ENCODE measurements at places on chromosomes 11 and 22.

DNA sequence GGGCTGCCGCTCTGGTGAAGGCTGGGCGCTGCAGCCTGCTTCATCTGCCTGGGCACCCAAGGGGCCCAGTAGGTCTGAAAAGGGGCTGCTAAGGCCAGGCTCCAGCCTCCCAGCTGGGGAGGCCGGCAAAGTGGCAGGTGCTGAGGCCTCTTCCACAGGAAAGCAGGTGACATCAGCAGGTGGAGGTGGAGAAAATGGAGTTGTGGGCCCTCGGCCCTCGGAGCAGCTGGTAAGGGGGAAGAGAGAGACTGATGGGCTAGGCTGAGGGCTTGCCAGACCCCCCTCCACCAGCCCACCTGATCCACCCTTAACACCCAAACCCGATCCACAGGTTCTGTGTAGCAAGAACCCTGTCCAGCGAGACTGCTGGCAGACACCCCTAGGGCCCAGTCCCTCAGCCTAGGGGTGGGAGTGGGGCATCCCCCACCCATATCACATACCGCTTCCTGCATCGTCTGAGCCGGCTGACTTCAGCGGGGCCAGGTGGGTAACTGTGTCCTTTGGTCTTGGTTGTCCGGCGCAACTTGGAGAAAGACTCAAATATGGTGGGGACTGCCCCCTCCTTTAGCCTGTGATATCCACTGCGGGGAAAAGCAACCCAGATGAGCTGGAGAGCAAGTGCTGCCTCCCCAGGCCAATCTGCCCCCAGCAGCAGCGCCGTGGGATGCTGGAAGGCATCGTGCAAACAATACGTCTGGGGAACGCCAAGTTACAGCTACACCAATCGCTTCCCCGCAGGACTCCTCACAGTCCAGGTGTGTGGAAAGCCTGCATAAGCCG lies 1.5 kb downstream of the THAP7 start:
- DNase-seq = no peak

DNA sequence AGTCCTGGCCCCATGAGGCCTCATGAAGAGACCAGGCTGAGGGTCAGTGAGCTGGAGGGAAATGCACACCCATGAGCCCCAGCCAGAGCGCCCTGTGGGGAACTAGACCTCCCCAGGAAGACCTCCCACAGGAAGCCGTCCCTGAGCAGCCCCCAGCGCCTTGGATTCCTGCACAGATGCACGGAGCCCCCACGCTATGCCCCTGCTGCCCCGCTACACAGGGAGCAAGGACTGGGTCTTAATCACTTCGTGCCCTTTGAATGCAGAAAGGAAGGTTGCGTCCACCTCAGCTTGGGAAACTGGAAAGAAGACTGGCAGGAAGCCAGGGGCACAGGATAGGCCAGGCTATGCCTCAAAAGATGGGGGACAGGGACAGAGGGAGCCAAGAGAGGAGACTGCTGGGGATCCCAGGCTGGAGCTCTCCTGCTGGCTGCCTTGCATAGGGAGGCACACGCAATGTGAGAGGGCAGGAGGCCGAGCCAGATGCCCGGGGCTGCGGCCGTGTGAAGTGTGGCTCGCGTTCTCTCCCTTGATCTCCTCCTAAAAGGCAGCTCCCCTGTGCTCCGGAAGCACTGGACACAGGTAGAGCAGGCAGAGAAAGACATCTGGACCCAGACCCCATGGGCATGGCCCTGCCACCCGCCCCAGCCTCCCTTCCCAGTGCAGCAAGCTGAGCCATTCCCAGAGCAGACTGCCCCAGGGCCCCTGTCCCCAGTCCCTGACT lies 32.8 kb downstream of the MACROD1 start:
- DNase-seq = no peak

DNA sequence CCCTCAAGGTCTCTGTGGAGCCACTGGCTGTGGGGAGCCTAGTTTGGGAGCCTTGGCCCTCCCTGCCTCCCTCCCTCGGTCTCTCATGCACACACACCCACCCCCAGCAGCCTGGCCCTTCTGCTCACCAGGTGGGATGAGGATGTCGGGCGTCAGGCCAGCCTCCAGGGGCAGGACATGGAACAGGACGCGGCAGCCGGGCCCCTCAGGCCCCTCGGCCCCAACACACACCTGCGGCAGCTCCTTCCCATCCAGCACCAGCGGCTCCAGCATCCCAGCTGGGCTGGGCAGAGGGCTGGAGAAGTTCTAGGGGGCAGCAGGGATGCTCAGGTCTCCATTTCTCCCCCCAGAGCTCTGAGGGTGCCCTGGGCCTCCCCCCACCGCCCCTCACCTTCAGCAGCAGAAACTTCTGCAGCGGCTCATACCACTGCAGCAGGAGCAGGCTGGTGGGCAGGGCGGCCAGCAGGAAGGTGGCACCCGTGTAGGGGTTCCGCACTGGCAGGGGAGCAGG lies 11.2 kb downstream of the MAP4K2 start:
- DNase-seq = no peak

DNA sequence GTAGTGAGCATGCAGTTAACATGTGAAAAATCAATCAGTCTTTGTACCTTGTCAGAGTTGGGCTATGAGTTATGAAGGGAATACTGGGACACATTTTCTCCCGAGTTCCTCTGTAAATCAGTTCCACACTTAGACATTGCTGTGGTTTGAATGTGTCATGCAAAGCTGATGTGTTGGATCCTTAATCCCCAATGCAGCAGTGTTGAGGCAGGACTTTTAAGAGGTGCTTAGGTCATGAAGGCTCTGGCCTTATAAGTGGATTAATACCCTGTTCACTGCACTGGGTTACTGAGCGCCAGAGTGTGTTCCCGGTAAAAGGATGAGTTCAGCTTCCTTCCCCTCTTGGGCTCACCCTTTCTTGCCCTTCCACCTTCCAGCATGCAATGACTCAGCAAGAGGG lies 742.1 kb upstream of the TENM4 start:
- DNase-seq = peak; percentile 11

DNA sequence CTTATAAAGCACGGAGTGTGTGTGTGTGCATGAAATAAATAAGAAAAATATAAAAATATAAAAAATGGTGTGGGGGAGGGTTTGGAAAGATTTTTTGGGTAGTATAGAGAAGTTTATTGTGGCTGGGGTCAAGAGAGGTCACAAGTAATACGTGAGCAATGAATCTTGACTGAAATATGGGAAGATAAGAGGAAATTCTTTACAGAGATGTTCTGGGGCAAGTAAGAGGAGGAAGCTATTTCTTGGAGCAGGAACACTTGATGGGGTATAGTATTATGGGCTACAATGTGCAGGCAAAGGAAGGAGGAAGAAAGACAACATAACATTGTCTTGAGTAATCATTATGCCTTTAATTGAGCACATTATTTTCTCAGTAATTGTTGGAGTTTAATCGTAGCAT lies 2.1 kb downstream of the HBD start:
- DNase-seq = no peak

- DNase-seq = no peak
Observed at GRCh38 chr11:111438846-111439520, 59.9 kb upstream of the POU2AF1 start.

GRCh38 chr22:36606114-36606513 lies 77.1 kb upstream of the EIF3D start:
- no peak for DNase-seq

DNA sequence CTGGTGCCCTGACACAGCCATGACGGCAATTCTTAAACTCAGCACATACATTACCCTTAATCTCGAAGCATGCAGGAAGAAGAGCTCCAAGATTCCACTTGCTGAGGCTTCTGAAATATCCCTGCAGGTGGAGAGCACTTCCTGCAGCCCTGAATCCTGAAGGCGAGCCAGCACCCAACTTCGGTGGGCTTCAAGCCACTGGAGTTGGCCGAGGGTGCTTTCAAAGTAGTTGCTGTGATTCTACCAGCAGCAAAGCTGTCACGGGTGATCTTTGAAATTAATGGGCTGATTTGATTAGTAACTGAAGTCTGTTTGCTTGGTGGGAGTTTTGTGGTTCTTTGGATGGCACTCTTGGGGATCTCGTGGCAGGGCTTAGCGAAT lies 9.0 kb upstream of the FTH1 start:
- DNase-seq = no peak

GRCh38 chr22:44891791-44892190 lies 118.0 kb downstream of the PHF21B start:
- no peak for DNase-seq

- DNase-seq = peak; percentile 34
Observed at GRCh38 chr11:28347371-28347770, 239.2 kb downstream of the METTL15 start.

DNA sequence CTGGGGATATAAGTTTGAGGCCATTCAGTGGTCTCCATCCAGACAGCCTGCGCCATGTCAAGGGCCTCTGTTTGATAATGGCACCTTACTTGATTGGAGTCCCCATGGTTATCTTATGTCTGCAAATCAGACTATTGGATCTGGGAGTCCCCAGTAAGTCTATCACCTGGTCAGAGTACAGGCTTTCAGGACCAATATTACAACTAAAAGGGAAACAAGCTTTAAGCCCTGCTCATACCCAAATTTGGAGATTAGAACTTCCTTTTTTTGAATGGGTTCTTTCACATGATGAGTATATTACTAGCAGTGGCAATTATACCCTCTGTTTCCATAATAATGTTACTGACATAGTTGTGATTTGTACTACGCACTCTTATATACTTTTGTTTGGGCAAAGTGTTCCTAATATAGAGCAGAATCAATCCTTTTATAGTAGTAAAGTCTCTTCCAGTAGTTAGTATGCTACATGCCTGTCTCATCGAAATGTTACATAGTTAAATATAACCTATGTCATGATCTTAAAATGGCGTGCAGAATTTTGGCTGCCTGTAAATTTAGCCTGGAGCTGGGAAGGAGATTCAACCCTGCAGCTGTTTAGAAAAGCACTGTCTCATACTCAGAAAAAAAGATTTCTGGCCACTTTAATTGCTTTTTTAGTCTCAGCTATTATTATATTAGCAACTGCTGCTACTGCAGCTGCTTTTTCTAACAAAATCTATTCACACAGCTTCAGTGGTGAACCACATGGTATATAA lies 4.9 kb downstream of the MS4A15 start:
- no peak for DNase-seq

DNA sequence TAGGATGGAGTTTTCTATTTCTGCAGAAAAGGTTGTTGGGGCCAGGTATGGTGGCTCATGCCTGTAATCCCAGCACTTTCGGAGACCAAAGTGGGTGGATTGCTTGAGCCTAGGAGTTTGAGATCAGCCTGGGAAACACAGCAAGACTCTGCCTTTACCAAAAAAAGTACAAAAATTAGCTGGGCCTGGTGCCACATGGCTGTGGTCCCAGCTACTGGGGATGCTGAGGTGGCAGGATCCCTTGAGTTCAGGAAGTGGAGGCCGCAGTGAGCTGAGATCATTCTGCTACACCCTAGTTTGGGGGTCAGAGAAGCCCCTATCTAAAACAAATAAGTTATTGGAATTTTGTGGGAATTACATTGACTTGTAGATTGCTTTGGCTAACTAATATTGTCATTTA lies 71.7 kb downstream of the FDX1 start:
- no peak for DNase-seq

DNA sequence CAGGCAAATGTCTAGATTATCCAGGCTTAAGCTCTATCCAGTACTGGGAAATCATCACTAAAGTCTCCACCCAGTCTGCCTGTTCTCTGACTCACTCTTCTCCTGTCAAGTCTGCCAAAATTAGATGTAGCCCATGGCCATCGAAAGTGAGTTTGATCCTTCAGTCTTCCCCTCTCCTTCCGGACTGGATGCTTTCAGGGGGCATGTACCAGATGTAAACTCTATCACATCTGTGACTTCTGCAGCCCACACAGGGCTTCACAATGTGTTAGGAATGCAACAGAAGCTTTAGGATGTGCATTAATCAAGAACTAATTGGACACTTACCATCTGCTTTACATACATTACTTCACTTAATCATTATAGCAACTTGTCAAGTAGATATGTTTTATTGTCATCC lies 12.3 kb downstream of the ME3 start:
- peak; percentile 77 for DNase-seq

DNA sequence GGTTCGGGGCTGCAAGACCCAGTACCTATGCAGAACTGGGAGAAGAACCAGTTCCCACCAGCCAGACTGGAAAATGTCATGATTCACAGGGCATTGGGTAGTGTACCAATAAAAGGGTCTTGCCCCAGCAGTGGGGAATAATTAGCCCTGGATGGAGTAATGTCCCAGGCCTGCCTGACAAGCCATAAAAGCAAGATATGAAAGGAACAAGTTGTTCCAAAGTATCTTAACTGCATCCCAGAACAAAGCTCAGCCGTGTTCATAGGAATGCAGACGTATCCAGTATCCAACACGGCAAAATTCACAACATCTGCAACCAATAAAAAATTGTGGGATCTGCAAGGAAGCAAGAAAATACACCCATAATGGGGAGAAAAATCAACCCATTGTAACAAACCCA lies 47.9 kb downstream of the ASCL2 start:
- DNase-seq = peak; percentile 3

GRCh38 chr11:104370478-104370877 lies 206.5 kb upstream of the PDGFD start:
- no peak for DNase-seq
